ENCODE measurements at places on chromosomes 12 and 14. TPM values are rescaled to one million over a fixed set of nuclear protein-coding genes. Genes with fewer than 3 reads are reported as not detected.

The GLT1D1 gene
- 0.27 TPM for total RNA-seq

The IFNG-AS1 gene
- not detected for total RNA-seq

The KITLG gene
- not detected for total RNA-seq

The FITM1 gene
- not detected for total RNA-seq

Data from activated naive CD8-positive, alpha-beta T cell treated with anti-CD3 and anti-CD28 coated beads for 36 hours (primary cell).